ENCODE measurements at places on chromosomes 6 and 20.

GRCh38 chr20:50557549-50558134 is 47.5 kb downstream of the PTPN1 start:
- no peak for DNase-seq

- DNase-seq, result no peak
Measured at GRCh38 chr6:4941782-4942672, 61.8 kb downstream of the RPP40 start.

DNA sequence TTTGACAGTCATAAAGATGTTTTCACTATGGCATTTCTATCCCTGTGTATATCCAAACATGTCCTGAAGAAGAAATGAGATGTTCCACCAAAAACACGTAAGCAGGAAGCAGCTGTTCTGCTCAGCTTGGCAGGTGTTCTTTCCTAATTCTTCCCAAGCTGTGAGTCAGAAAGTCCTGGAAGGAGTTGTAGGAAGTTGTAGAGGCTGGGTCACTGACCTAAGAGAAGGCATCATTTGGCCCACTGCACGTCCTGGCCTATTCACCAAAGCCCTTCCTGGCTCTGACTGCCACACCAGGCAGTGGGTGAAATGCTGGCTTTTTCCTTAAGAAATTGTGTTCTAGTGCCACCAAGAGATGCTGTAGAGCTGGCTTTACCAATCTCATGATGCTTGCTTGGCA is 40.3 kb downstream of the STX11 start:
- no peak for DNase-seq

- DNase-seq, result no peak
Measured at GRCh38 chr20:39302312-39302711, 340.2 kb downstream of the DHX35 start.

DNA sequence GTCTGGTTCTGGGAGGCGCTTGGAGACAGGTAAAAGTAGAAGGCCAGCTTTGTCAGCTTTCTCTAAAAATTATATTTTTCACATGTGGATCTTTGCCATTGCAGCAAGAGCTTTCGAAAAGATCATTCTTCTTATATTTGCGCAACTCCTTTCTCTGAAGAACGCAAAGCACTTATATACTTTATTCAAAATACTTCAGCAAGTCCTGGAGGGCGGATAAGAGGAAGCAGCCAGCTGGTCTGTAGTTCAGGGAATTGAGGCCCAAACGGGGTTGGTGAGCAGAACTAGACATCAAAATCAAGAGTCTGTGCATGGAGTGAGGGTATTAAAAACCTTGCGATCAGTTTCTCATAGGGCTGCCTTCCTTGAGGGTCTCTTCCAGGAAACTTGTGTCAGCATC is 182.3 kb downstream of the DTNBP1 start:
- DNase-seq, result no peak

DNA sequence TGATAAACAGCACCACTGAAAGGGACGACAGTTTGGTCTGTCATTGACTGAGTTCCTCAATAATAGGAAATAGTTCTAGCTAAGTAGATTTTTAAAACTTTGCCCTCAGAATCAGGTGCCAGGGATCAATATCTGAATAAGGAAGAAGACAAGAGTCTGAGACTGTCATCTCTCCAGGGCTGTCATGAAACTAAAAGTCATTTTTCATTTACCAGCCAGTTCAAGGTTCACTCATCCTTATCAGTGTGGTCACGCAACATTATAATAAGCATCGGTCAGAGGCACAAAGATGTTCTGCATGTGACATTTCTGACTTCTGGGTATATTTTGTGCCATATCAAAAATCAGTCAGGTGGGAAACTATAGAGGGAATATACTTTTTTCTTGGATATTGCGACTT is 52.5 kb upstream of the E2F3 start:
- no peak for DNase-seq

GRCh38 chr6:80250391-80250997 is 144.0 kb downstream of the BCKDHB start:
- DNase-seq, result no peak

- DNase-seq, result no peak
Measured at GRCh38 chr6:81640126-81640525, 112.4 kb downstream of the TENT5A start.

DNA sequence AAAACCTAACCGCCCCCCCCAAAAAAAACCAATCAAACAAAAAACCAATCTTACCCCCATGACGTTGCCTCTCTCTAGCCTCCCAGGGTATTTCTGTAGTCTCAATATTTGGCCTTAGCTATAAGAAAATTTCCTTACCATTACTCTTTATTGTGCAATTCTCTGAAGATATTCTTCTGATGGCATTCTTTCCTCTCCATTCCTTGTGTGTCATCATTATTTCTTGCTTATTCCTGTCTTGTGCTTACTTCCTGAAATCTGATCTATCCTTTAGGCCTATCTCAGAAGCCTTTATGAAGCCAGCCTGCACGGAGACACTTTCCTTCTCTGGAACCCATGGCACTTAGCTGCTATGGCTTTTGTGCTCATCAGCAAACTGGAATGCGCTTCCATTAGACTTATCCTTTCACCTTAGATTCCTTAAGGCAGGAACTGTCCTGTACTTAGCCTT is 65.9 kb upstream of the DDR1 start:
- no peak for DNase-seq

- no peak for DNase-seq
Measured at GRCh38 chr6:108502832-108503231, 57.9 kb upstream of the FOXO3 start.

DNA sequence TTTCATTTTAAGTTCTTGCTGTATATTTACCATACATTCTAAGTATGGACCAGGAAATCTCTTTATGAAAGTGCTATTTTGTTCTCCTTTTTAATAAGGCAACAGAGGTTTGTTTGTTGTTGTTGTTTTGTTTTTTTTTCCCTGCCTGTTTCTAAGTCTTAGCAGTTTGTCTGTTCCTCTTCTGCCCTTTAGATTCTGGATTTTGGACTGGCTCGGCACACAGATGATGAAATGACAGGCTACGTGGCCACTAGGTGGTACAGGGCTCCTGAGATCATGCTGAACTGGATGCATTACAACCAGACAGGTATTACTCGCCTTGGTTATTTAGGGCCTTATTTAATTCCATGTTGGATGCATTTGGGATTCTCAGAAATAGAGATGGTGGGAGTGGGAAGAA is 48.0 kb downstream of the MAPK14 start:
- no peak for DNase-seq

DNA sequence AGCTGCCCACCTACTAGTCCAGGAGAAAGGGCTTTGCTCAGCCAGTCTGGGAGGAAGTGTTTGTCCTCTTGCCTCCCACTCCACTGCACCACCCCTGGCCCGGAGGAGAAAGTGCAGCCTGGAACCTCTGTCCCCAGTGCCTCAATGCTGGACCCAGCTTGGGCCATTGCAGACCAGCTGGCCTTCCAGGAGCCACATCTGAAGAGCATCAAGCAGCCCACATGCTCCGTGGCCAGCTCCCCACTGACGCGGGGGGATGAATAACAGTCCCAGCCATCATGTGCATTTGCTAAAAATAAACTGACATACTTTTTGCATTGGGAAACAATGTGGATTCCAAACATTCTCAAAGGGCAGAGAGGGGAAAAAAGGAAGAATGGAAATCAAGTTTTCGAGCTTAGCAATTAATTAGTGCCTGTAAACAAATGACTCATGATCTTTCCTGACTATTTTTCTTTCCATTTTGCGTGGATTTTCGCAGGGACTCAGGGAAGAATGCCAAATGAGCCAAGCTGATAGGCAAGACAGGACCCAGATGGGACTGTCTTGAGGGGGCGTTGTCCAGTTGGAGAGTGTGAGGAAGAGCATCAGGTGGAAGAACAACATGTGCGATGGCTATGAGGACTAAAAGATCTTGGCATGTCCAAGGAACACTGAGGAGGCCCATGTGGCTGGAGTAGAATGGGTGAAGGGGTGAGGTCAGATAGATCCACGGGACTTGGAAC is 34.1 kb downstream of the CEBPB start:
- no peak for DNase-seq

- DNase-seq, result no peak
Measured at GRCh38 chr20:58555078-58555765, 40.0 kb upstream of the APCDD1L start.

DNA sequence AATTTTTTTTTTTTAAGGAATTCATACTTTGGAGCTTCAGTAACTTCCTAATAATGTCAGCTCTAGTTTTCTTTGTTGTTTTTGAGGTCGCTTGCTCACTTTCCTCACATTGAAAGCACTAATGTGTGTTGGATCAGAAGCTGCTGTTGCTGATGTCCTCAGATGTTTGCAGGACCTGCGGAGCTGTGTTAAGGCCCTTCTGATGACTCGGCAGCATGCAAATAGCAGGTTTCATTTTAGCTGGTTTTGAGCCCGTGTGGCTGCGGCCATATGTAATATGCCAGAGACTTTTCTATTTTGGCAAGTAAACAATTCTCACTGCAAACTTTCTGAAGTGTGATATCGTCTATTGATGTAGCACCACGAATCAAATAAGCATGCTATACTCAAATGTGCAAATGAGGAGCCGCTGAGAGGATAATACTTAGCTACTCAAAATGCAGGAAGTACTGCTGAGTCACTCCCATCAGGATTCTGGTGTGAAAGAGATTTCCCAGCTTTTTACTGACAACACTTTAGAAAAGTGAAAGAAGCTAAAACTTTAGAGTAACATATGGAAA is 187.8 kb downstream of the SASH1 start:
- no peak for DNase-seq

- DNase-seq, result no peak
Measured at GRCh38 chr20:51727872-51728271, 40.3 kb downstream of the ATP9A start.

GRCh38 chr20:3094848-3095629 is 10.5 kb upstream of the AVP start:
- DNase-seq, result no peak

DNA sequence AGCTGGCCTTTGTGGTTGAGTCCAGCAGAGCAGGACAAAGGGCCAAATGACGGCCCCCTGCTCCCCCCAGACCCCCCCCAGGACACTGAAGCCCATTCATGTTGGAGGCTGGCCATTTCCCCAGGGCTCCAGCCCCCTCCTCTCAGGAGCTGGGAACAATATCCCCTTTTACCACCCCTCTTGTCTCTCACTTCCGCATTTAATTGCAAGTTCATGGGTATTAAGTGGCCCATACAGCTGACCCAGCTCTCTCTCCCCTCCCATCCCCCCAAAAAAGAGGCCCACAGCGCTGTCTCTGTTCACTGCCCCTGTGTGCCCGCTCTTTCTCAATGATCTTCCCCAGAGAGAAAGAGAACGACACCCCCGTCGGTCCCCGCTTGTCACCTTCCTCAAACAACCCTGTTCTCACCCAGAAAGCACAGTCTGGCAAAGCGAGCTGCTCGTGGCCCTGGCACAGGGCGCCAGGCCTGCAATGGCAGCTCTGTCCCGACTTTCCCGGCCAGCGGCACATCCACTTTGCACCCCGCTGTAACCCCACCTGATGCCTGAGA is 30.4 kb downstream of the PREX1 start:
- DNase-seq, result no peak

GRCh38 chr6:83459663-83460062 is 28.8 kb upstream of the ME1 start:
- DNase-seq, result no peak

All from stimulated activated CD8-positive, alpha-beta memory T cell treated with anti-CD3 and anti-CD28 coated beads, Interleukin-4, amount 100 ng/mL, for 4 hours (primary cell).